ENCODE measurements at places on chromosomes 12 and 14.

DNA sequence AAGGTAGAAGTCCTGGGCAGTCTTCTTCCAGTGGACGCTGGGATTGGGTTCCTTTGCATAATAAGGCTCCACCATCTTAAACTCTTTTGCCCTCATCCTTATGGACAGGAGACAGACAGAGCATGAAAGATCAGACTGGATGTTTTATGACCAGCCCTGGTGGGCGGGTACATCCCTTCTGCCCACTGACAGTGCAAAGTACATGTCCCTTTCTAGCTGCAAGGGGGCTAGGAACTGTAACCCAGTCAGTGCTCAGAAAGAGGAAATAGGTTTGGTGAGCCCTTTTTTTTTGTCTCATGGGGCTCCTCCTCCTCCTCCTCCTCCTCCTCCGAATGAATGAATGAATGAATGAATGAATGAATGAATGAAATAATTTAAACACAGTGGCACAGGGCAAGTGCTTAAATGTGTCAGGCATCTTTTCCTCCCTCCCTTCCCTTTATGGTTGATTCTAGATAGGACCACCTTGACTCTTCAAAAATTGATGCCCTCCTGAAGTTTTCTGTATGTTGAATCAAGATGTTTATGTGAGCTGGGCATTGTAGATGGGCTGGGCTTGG lies 36.4 kb upstream of the HNF1A start:
- no peak for DNase-seq

GRCh38 chr12:63968673-63969072 lies 124.2 kb downstream of the SRGAP1 start:
- DNase-seq: no peak

GRCh38 chr12:52041695-52042123 lies 9.5 kb upstream of the NR4A1 start:
- no peak for DNase-seq

DNA sequence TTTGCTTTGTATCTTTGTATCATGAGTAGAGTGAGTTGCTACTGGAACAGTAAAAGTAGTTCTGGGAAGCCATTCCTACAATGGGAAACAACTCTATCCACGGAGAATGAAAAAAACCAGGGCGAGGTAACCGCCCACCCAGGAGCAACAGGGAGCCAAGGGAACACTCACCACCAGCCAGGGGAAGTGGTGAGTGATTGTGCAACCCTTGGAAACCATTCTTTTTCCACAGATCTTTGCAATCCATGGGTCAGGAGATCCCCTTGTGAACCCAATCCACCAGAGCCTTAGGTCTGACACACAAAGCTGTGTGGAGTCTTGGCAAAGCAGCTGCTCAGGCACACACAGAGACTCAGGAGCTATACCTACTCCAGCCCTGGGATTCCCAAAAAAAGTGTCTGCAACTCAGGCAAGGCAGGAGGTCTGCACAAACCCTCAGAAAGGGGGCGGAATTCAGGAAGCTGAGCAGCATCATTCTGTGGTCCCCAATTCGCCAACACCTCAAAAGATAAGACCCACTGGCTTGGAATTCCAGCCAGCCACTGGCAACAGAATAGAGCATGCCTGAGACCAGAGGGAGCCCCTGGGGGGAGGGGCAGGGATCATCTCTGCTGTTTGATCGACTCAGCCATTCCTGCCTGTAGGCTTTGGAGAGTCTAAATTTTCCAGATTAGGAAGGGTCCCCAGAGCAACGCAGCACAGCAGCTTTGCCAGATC lies 52.1 kb upstream of the PPFIA2 start:
- DNase-seq: no peak

GRCh38 chr14:89576145-89576927 lies 159.3 kb upstream of the FOXN3 start:
- no peak for DNase-seq

DNA sequence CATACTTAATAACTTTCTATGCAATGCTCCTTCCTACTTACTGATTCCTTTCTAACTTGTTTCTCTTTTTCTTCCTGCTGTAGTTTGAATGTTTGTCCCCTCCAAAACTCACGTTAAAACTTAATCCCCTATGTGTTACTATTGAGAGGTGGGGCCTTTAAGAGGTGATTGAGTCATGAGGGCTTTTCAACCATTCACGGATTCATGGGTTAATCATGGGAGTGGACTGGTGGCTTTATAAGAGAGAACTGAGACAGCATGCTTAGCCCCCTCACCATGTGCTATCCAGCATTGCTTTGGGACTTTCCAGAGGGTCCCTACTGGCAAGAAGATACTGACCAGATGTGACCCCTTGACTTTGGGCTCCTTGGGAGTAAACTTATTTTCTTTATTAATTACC lies 66.0 kb upstream of the TRIM9 start:
- DNase-seq: no peak

DNA sequence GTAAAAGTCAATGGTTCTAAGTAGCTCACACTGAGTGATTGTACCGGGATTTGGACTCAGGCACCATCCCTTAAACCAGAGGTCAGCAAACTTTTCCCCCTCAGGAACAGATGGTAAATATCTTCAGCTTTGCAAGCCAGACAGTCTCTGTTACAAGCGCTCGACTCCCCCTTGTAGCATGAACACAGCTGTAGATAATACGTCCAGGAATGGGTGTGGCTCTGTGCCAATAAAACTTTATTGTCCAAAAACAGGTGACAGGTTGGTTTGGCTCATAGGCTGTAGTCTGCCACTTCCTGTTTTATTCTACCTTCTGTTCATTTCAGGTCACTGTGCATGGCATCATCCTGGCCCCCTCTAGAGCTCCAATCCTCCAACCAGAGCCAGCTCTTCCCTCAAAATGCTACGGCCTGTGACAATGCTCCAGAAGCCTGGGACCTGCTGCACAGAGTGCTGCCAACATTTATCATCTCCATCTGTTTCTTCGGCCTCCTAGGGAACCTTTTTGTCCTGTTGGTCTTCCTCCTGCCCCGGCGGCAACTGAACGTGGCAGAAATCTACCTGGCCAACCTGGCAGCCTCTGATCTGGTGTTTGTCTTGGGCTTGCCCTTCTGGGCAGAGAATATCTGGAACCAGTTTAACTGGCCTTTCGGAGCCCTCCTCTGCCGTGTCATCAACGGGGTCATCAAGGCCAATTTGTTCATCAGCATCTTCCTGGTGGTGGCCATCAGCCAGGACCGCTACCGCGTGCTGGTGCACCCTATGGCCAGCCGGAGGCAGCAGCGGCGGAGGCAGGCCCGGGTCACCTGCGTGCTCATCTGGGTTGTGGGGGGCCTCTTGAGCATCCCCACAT lies 7.6 kb downstream of the BDKRB1 start:
- no peak for DNase-seq

- no peak for DNase-seq
Measured at GRCh38 chr14:53249059-53249458, 95.9 kb upstream of the DDHD1 start.
